ENCODE measurements at places on chromosomes 4 and X. TPM values are rescaled to one million over a fixed set of nuclear protein-coding genes. Genes with fewer than 3 reads are reported as not detected.

Gene AGA
- 43.9 TPM for polyA plus RNA-seq

Gene GPRASP2
- polyA plus RNA-seq: 36.7 TPM

DNA sequence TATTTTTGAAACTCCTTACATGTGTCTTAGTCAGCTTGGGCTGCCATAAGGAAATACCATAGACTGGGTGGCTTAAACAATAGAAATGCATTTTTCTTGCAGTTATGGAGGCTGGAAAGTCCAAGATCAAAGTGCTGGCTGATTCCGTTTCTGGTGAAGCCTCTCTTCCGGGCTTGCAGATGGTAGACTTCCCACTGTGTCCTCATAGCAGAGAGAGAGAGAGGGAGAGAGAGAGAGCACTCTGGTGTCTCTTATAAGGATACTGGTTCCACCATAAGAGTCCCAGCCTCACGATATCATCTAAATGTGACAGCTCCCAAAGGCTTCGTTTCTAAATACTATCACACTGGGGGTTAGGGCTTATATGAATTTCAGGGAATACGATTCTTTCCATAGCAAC lies 39.7 kb downstream of the ENPEP start:
- no peak for DNase-seq

Gene EFHC2
- polyA plus RNA-seq: 8.6 TPM

Gene HSFX4
- polyA plus RNA-seq: 0.22 TPM

DNA sequence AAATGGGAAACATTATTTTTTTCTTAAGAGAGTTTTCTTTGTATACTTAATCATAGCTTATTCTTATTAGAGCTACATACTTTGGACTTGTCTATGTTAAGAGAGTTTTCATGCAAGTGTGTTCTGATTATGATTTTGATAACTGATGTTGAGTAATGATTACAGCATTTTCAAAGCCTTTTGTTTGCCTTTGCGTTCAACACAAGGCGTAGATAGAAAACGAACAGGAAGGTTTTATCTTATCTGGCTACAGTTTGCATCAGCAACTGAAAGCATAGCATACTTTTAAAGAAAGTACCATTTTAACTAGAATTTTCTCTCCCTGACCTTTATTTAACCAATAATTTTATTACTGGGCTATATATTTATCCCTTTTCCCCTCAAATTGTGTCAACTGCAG lies 51.6 kb upstream of the PDLIM5 start:
- DNase-seq: no peak

Gene AMBN
- polyA plus RNA-seq: 1.8 TPM

DNA sequence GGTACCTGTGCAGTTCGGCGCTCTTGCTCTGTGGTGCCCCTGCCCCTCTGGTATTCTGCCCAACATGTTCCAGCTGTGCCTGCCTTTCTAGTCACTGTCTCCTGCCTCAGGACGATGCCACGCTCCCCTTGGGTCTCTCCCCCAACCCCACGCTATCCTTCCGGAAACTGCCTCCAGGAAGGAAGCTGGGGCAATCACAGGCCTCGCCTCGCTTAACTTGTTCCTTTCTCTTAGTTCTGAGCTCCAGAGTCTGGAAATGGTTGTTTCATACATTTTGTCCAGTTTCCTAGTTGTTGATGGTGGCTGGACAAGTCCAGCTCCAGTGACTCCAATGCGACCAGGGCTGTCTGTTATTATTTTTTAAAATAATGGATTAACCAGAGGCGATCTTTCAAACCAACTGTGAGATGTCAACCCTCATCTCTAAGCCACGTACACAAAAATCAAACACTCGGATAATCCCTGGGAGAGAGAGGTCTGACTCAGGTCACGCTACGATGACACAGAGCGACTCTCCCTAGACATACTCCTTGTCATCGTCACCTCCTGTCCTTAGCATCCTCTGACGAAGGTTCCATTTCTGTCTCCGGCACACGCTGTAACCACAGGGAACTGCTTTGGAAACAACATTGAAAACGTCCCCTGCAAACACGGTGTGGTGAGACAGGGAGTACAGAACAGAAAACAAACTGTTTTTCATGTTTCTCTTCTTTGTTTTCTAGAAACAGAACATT lies 62.5 kb downstream of the ABLIM2 start:
- DNase-seq: no peak

Gene POLN
- polyA plus RNA-seq: 3.7 TPM

Gene RAB9B
- 2.4 TPM for polyA plus RNA-seq

- no peak for DNase-seq
Measured at GRCh38 chr4:39456946-39457763, 1.6 kb downstream of the RPL9 start.

- no peak for DNase-seq
Measured at GRCh38 chr4:173801876-173802661, 272.0 kb upstream of the HAND2 start.

- DNase-seq: peak; percentile 35
Measured at GRCh38 chrX:10483191-10483831, 137.1 kb downstream of the MID1 start.

Gene NWD2
- polyA plus RNA-seq: 0.20 TPM

Gene DMP1
- polyA plus RNA-seq: 0.07 TPM

Gene MAGIX
- 7.7 TPM for polyA plus RNA-seq

GRCh38 chrX:102767287-102767686 lies 46.7 kb downstream of the GPRASP3 start:
- no peak for DNase-seq

Gene DCAF12L1
- polyA plus RNA-seq: 7.4 TPM

DNA sequence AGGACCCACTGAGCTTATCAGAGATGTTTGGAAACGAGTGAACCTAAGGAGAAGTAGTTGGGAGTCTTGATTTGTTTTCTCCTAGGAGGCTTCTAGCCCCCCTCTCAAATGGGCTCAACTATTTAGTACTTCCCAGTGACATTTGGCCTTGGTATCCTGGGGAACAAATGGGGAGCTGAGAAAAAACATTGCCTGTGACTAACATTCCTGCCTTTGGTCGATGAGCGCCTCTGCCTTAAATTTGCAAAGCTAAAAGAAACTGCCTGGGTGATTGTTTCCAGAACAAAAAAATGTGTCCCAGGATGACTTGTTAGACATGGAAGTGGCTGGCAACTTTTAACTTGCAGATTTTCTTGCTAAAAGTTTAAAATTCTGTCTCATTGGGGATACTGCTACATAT lies 58.8 kb upstream of the IGFBP7 start:
- DNase-seq: no peak

Gene GPR34
- polyA plus RNA-seq: 4.4 TPM

DNA sequence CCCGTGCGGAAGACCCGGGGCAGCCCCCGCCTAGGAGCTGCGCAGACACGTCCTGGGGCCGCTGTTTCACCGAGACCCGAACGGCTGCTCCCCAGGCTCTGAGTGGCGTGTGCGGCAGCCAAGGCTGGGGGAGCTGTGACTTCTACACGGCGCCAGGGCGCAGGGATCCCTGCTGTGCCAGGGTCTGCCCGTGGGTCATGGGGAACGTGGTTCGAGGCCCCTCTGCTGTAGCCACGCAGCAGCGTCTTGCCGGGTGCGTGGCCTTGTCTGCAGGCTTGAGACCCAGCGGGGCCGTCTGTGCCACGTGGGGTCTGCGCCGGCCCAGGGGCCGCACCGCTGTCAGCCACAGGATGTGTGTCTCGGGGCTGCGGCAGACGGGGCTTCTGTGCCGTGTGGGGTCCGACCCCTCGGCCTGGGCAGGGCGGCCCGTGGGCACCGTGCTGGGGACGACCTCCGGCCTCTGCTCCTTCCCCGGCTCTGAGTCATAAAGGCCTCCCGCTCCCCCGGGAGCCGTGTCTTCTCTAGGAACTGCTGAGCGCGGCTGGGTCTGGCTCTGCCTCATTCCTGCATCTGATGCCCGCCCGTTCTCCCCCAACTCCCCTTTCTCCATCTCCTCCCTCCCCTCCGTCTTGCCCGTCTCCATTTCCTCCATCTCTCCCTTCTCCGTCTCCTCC lies 12.7 kb upstream of the GTPBP6 start:
- no peak for DNase-seq

DNA sequence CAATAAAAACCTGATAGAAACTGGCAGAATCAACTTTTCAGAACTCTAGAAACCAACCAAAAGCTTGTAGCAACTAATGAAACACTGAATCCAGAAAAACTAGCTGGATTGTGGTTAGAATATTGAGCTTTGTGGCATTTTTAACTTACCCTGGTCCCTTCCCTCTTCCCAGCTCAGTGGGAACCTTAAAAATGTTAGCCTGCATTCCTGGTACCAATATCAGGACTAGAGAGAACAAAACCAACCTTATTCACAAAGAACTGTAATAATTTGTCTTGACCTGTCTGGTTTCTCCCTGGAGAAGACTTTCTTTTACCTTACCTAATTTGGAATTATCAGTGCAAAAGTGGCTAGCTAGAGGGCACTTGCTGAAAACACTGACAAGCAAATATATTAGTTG lies 21.2 kb downstream of the SH3D19 start:
- DNase-seq: no peak

Gene INTU
- 24.6 TPM for polyA plus RNA-seq

Gene DMRTC1
- polyA plus RNA-seq: 0.55 TPM

GRCh38 chr4:163148466-163149336 lies 18.0 kb downstream of the NAF1 start:
- DNase-seq: no peak

DNA sequence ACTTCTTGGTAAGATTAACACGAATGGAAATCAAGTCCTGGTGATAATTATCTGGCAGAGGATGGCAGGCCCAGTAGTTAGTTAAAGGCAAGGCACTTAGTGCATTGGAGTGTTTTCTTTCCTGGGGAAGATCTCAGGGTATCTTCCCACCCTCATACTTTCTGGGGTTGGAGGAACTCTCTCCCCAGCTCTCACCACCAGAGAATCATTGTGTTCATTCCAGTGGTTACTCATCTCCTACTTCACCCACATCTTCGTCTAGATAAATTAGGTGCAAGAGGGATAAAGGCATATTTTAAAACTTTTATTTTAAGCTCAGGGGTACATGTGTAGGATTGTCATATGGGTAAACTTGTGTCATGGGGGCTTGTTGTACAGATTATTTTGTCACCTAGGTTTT lies 67.5 kb upstream of the SH3RF1 start:
- no peak for DNase-seq

Gene SCML2
- 8.2 TPM for polyA plus RNA-seq

Gene SSX1
- not detected for polyA plus RNA-seq

- DNase-seq: no peak
Measured at GRCh38 chr4:179836179-179837075, 2394.2 kb upstream of the AGA start.

GRCh38 chrX:115400960-115401359 lies 111.4 kb downstream of the LUZP4 start:
- DNase-seq: no peak

GRCh38 chr4:167117273-167117672 lies 117.0 kb downstream of the SPOCK3 start:
- no peak for DNase-seq

DNA sequence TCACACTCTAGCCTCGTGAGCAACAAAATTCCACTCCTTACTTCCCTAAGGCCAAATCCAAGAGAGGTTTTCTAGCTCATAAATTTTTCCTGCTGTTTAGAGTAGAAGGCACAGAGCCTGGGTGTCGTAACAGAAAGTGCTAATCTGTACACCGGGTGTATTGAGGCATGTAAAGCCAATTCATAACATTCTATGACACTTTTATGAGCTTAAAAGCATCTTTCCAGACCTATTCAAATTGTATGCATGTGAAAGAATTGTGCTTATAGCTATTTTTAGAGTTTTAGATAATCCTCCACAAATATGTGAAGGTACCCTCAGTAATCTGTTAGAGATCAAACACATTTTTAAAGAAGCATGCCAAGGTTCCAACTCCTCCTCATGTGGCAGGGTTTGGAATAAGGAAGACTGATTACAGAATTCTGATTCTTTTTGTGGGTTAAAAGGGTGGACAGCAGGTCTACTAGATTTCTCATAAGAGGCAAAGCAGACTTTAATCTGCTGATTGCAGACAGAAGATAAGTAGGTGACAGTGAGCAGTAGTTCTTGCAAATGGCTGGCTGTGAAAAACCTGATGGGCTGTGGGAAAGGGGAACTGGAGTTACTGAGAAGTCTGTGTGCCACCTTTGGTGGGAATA lies 25.5 kb upstream of the LRCH2 start:
- peak; percentile 23 for DNase-seq

Gene ASMT
- polyA plus RNA-seq: not detected

Gene ASB12
- polyA plus RNA-seq: 0.35 TPM

- DNase-seq: no peak
Measured at GRCh38 chr4:86055898-86056297, 304.0 kb downstream of the MAPK10 start.

DNA sequence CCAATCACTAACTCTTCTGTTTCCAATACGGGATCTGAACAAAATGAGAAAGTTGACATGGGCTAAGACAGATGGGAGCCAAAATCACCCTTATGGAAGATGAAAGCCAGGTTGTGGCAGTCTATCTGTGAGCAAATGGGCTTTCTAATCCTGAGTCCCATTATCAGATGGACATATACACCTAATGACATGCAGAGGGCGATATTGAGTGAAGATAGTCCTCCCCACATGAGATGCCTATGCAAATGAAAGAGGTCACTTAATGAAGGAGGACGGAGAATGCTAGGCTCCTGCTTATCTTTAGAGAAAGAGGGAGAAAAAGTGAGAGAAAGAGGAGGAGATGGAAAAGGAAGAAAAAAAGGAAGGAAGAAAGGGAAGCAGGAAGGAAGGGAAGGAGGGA lies 547.5 kb downstream of the NLGN4X start:
- DNase-seq: no peak

DNA sequence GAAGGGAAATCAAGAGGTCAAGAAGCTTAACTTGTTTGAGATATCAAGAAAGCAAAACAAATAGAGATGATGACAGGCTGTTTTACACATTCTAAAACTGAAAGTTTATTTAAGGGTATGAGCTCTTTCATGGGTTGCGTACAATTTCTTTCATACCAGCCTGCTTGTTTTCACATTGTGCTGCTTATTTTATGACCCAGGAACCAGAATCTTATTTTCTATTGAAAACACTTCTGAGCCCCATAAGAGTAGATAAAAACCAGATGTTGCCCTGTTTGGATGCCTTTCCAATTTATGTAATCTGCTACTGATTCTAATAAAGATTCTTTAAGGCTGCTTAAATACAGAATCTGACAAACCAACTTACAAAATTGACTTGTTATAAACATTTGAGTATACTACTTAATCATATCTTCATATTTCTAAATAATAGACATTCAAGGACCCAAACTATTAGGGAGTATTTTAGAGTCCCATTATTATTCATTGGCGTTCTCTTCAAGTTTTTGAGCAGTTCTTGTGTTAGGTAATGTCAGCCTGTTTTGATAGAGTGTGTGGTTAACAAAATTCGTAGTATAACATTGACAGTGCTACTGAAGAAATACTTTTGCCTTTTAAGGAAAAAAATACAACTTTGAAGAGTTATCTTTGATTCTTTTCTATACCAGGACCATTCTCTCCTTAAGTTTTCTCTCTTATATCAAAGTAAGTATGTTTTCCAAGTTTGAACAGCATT lies 74.4 kb downstream of the PDLIM5 start:
- no peak for DNase-seq

All from renal pelvis (tissue), 12 donors.